Smooth muscle cell of the brain vasculature (primary cell): ENCODE measurements at places on chromosomes 4 and X.

GRCh38 chr4:95601356-95601755 lies 52.6 kb upstream of the UNC5C start:
- no peak for DNase-seq

DNA sequence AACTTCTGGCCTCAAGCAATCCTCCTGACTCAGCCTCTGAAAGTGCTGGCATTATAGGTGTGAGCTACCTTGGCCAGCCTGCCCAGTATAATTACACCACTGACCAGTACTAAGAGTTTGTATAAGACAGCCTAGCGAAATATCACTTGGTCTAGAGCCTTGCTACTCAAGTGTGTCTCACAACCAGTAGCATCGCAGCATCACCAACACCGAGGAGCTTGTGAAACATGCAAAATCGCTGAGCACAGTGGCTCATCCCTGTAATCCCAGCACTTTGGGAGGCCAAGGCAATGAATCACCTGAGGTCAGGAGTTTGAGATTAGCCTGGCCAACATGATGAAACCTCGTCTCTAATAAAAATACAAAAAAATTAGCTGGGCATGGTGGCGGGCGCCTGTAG lies 102.0 kb upstream of the GATB start:
- DNase-seq, result no peak

DNA sequence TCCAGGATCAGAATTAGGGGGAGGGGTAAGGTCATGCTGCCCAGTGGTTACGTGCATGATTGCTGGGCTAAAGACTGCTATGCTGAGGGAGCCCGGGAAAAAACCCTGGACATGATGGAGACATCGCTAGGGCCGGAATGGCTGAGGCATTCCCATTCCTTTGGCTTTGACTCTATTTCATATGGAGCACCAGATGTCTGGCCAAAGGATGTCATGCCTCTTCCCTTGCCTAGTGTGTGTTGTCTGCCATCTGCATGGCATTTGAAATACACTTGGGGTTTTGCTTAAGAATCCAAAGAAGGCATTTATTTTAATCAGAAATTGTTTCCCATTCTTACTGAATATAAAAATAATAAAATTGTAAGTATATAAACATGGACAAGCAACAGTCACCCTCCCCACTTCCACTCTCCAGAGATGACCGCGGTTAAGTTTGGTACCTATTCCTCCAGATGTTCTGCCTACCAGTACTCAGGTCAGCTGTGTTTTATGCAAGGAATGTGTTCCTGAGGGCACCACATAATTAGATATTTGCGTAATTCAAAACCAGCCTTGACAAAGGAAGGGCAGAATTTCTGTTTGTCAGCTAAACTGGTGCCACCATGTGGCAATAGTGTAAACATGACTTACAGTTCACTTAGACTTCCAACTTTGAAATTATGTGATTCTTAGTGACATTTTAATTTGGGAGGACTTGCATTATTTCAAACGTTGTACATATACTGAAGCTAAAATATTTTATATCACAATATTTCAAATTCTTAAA lies 105.9 kb downstream of the CT47B1 start:
- DNase-seq, result no peak

- no peak for DNase-seq
Measured at GRCh38 chr4:12926189-12927066, 557.7 kb downstream of the RAB28 start.

- no peak for DNase-seq
Measured at GRCh38 chr4:81623434-81623833, 151.7 kb upstream of the RASGEF1B start.

DNA sequence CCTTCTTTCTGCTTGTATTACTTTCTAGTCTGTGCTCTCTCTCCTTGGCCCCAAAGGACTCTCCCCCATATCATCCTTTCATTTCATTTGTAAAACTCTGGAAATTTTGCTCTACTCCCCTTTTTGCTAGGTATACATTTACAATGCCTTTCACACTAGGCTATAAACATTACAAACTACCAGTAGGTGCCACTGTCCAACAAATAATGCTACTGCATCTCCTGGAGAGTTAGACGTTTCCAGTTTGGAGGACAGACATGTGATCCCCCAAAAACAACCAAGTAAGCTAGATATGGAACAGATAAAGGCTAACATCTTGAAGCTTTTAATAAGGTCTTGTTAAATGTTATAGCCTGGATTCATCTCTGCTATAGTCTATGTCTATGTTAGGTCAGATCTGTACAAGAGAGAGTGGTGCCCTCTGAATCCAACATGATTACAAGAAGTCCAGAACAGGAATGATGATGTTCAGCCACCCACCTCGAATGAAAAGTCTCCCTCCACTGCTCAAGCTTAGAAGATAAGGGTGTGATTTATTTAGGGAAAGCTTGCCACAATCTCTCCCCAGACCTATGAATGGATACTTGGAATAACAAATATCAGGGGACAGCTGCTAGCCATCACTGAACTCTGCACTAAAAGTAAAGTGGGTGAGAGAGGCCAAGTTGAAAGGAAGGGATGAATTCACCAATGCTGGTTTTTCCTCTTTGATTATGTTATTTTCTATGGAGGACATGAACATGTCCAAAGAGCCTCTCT lies 14.3 kb downstream of the CBR4 start:
- DNase-seq, result no peak

GRCh38 chr4:159655547-159655946 lies 552.7 kb downstream of the RAPGEF2 start:
- DNase-seq, result no peak

GRCh38 chrX:7179446-7179845 lies 31.5 kb upstream of the PUDP start:
- no peak for DNase-seq
